ENCODE measurements at places on chromosomes 12 and 14.

- DNase-seq: no peak
Observed at GRCh38 chr12:27843714-27844245, 63.7 kb upstream of the MANSC4 start.

DNA sequence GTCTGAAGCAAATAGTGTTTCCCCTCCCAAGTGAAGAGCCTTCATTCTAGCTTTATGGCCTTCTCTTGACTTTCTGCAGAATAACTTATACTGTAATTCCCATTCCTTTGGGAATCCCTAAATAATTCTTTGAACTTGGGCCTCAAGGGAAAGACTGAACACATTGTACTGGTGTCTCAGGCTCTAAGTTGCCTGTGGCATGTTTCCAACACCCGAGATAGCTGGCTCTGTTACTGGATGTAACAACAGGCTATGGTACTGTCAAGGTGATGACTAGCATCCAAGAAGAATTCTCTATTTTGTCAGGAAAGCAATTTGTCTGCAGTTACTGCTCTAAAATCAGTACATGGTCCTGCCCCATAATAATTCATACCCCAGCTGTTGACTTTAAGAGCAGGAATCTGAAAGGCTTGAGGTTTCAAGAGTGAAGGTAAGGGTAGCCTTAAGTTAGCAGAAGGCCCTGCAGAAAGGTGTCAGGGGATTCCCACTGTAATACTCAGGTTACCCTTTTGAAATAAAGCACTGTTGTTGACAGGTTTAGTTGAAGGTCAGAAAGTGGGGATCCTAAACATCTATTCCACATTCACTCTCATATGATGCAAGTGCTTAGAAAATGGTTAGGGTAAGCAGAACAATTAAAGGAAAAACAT lies 5.2 kb downstream of the GPX2 start:
- DNase-seq: no peak

- no peak for DNase-seq
Observed at GRCh38 chr12:228846-229200, 14.9 kb upstream of the SLC6A12 start.

DNA sequence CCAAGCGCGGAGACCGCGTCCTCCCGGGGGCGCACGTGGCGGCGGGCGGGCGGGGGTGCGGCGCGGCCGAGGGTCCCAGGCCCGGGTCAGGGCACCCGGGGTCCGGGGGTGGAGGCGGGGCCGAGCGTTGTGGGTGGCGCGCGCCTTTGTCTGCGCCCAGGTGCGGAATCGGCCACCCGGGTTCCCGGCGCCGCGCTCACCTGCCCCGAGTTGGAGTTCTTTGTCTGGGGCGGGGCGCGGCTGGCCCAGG lies 50.1 kb downstream of the LRCOL1 start:
- peak; percentile 28 for DNase-seq

- DNase-seq: peak; percentile 51
Observed at GRCh38 chr14:31926123-31926522, 151.0 kb upstream of the ARHGAP5 start.

GRCh38 chr12:3453990-3454680 lies 36.9 kb upstream of the PRMT8 start:
- DNase-seq: no peak

DNA sequence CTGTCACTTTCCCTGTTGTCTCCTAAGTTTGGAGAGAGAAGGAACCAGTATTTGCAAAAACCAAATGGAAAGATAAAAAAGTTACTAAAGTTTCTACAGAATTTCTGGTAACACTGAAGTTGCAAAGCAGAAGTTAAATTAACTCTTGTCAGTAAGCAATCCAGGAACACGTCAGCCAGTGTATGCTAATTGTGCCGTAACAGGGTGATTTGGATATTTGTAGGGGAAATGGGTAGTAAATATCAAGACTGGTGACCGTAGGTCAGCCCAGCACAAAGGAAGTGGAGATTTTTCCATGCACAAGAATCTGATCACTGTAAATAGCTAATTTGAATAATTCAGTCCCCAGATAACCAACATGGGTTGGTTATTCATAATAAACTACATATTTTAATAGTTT lies 2.3 kb downstream of the CDKN1B start:
- DNase-seq: peak; percentile 64

- DNase-seq: no peak
Observed at GRCh38 chr14:88960496-88960895, 136.0 kb downstream of the TTC8 start.

DNA sequence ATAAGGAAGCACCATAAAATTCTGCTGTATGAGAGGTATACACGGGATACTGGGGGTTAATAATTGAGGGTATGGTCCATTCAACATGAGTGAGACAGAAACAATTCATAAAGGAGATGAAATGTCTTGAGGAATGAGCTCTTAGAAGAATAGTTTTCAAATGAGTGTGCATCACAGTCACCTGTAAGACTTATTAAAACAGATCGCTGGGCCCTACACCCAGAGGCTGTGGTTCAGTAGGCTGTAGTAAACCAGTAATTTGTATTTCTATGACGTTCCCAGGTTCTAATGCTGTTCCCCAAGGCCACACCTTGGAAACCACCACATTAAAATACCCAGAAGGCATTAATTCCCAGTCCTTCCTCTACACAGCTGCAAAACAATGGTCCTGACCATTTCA lies 49.6 kb downstream of the CAND1 start:
- DNase-seq: no peak

GRCh38 chr14:69378274-69378673 lies 19.8 kb downstream of the ERH start:
- no peak for DNase-seq

DNA sequence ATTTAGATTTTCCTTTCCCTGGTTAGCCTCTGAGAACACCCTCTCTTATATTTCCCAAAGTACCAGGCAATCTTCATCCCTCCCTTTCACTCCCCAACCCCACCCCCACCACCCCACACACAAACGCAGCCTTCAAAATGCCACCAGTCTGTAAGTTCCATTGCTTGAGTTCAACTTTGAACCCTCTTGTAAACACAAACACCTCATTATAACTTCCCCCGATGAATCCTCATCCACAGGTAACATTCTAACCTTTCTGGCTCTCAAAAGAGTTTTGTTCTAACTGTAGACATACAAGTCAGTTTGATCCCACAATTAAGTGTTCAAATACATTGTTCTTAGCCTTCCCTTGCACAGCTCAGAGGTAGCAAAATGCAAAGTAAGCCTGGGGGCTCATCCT lies 199.4 kb upstream of the FOXN3 start:
- no peak for DNase-seq

- DNase-seq: no peak
Observed at GRCh38 chr12:27101290-27101689, 18.9 kb upstream of the C12orf71 start.

GRCh38 chr14:54889919-54890318 lies 12.7 kb downstream of the GCH1 start:
- no peak for DNase-seq

- DNase-seq: no peak
Observed at GRCh38 chr12:6452245-6452943, 552 bp downstream of the TAPBPL start.

DNA sequence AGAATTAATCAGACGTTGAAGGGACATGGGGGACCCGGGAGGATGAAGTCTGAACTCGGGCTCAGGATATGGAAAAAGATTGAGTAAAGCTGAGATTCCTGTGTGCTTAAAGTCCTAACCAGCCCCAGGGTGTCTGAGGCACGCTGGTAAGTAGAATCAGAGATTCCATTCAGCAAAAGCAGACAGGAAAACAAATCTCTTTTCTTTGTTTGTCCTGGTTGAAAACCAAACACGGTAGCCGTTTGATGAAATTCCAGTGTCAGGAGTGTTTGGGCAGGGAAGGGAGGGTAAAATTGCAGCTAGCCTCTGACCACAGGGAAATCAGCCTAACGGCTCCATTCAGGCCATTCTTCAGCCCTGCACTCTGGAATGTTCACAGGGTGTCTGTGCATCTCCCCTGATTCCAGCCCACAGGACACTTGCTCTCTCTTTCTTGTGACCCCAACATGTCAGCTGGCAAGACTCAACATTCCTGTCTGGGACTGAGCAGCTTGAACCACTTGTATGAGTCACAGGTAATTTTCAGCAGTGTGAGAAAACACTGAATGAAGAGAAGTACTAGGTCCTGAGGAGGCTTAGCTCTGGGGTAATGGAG lies 31.0 kb downstream of the NINJ2 start:
- DNase-seq: no peak

DNA sequence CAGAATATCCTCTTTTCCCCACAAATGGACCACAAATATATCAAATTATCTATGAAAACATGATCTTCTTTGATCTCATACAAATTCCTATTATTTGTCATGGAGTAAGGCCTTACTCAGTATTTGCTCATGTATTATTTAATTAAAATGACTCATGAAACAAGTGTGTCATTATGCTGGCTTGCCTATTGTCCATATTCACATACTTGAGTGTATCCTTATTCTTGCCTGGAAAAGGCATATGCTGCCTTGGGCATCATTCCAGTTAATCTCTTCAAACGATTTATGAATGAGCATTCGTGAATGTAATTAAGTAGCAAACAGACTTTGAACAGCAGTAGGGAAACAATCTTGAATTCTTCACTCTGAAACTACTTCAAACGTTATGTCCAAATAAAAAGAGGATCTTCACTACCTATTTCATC lies 22.6 kb upstream of the SNRPF start:
- no peak for DNase-seq

- DNase-seq: no peak
Observed at GRCh38 chr14:54085232-54085761, 128.7 kb upstream of the BMP4 start.

DNA sequence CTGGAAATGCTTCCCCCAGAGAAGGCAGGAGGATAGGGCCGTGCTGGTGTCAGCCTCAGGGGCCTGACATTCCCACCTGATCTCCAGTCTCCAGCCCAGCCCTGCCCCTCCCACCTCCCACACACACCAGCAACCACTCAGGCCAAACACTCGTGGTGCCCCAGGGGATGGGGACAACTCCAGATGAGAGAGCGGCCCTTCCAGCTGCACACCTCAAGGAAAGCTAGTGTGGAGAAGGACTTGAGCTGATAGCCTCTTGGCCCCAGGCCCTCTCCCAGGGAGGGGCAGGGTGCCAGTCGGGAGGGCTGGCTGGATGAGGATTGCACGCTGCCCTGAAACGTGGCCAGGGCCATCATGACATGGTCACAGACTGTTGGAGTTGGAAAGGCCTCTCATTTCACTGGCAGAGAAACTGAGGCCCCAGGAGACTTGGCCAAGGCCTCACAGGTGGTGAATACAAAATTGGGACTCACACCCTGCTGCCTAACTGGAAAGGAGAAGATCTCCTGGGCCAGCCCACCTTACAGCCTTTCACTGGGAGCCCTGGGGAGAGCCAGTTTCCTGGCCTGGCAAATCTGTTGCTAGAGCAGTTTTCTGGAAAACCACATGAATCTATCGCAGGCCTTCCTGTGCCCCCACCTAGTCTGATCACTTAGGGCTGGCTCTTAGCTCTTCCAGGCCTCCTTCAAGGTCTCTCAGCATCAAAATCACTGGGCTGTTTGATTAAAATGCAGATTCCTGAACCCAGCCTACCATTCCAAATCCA lies 52.1 kb downstream of the IRF2BPL start:
- DNase-seq: no peak

GRCh38 chr14:53411125-53411524 lies 258.0 kb upstream of the DDHD1 start:
- DNase-seq: no peak

DNA sequence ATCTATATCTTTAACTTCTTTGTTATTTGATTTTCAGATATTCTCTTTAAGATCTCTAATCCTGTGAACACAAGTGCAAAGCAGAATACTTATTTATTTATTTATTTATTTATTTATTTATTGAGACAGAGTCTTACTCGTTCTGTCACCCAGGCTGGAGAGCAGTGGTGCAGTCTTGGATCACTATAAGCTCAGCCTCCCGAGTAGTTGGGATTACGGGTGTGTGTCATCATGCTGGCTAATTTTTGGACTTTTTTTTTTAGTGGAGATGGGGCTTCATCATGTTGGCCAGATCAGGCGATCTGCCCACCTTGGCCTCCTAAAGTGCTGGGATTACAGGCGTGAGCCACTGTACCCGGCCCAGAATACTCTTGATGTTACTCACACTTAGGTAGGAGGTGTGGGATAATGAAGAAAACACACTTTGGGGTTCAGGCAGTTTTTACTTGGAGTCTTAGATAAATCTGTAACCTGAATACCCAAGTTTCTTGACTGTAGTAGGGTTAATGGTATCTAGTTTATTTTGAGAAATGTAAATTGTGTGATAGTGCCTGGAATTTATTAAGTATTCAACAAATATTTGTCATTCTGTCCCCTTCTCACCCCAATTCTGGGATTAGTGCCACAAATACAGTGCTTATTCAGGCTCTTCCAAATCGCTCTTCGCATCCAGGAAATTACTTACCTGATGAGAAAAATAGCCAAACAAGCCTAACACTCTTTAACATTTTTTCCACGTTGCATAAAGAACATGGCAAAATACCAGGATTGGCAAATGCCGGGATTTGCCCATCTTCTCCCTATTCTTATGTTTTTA lies 33.0 kb downstream of the METAP2 start:
- no peak for DNase-seq

- no peak for DNase-seq
Observed at GRCh38 chr12:98154850-98155249, 360.5 kb upstream of the TMPO start.

GRCh38 chr12:16086462-16086861 lies 175.3 kb downstream of the DERA start:
- DNase-seq: no peak

- no peak for DNase-seq
Observed at GRCh38 chr14:68295316-68295816, 475.8 kb downstream of the RAD51B start.

- no peak for DNase-seq
Observed at GRCh38 chr14:69711065-69711464, 55.9 kb upstream of the SRSF5 start.

DNA sequence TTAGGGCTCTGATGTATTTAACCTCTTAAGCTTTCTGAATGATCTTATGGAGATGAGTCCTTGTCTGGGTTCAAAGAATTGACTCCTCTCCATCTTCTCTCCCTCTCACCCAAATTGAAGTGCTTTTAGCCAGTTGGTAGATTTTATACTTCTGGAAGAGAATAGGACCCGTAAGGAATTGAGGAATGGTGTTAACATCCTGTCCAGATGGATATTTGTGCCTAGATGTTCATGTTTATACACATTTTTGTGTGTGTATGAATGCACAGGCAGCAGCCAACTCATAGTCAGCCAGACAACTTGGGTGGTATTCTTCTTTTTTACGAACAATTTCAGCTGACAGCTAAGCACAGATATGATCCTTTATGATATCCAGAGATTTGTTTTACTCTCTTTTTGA lies 449.6 kb upstream of the RGS6 start:
- no peak for DNase-seq

Measured in CD4-positive, CD25-positive, alpha-beta regulatory T cell (primary cell).